ENCODE measurements at places on chromosomes 12 and 14. TPM values are rescaled to one million over a fixed set of nuclear protein-coding genes. Genes with fewer than 3 reads are reported as not detected.

KRT75 gene
- polyA plus RNA-seq: not detected

MYH7 gene
- 525 TPM for polyA plus RNA-seq

PPTC7 gene
- 10.5 TPM for polyA plus RNA-seq

RFC5 gene
- polyA plus RNA-seq: 11.5 TPM

GAS2L3 gene
- 16.6 TPM for polyA plus RNA-seq

PTPRO gene
- polyA plus RNA-seq: 1.9 TPM

KRT3 gene
- not detected for polyA plus RNA-seq

CARMIL3 gene
- 0.10 TPM for polyA plus RNA-seq

LTBP2 gene
- polyA plus RNA-seq: 5.4 TPM

KCNA5 gene
- polyA plus RNA-seq: 2.5 TPM

TMEM132C gene
- 2.1 TPM for polyA plus RNA-seq

OS9 gene
- polyA plus RNA-seq: 118 TPM

CPNE8 gene
- polyA plus RNA-seq: 7.2 TPM

KLRG1 gene
- polyA plus RNA-seq: 4.1 TPM

Data from hindlimb muscle (tissue), 1 donor.